ENCODE measurements at places on chromosomes 3 and 15.

DNA sequence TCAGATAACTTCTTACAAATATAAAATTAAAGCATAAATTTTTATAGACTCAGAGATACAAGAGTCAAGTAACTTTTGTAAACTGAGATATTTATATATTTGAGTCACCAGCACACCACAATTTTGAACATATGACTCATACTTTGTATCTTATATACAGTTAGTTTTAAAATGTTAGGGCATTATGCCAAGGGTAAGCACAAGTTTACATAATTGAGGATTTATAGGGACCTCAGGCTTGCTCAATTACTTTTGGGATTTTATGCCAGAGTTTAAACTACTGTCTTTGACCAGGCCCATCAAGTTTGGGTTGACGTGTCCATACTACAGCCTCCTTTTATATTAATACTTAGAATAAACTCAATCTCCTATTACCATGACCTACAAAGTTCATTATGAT, 7.4 kb upstream of the FGF7 start:
- DNase-seq, result no peak

GRCh38 chr3:174168026-174168425, 691.1 kb upstream of the NAALADL2 start:
- no peak for DNase-seq

GRCh38 chr3:136194409-136195257, 1.5 kb downstream of the MSL2 start:
- DNase-seq, result peak; percentile 74

GRCh38 chr15:59622289-59622688, 10.7 kb downstream of the GCNT3 start:
- no peak for DNase-seq

DNA sequence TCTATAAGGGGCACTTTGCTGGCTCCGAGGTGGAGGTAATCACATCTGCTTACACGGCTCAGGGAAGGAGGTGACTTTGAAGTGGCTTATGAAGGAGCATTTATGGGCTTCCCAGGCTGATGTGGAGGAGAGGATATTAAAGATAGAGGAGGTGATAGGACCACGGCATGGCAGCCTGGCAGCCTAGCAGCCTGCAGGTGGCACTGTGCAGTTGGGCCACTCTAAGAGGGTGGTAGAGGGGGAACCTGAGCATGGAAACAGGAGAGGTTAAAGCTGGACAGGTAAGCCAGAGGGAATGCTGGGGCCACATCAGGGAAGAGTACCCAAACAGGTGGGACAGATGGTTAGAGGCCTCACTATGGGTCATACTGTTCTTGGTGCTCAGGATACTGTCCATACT, 375.0 kb downstream of the WDR72 start:
- DNase-seq, result no peak

DNA sequence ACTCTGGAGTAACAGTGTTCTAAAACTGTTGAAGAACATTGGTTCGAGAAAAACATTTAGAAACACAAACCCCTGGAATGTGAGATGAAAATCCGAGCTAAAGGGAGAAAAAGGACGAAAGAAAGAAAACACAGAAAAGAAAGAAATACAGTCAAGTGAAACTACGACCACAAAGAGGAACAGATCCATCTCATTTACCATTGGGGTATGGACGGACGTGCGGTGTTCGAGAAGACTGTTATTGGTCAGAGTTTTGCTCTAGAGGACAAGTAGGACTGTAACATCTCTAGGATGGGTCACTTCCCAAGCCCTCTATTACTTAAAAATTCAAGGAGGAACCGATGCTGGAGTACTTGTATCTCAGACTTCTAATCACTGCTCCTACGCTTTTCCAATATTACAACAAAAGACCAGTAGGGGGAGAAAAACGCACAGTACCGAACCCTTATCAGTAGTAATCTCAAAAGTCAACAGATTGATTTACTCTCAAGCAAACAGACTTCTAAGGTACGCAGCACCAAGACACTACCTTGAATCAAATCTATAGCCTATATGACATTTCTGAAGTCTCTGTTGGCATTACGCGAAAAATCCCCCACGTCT, 1.1 kb upstream of the PIK3CA start:
- DNase-seq, result no peak

- no peak for DNase-seq
Measured at GRCh38 chr3:13023235-13023970, 49.8 kb downstream of the IQSEC1 start.

DNA sequence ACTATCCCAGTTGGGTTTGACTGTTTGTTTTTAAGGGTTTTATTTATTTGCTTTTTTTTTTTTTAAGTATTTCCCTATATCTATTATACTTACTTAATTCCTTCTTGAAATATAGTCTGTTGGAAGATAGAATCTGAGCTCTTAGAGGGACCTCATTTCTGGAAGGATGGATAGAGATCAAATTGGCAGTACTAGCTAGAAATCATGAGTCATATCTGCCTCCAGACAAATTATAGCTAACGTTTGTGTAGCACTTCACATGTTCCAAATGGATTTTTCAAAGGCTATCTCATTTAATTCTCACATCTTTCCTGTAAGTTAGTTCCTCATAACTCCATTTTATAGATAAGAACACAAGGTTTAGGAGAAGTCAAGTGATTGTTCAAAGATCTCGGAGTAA, 384.7 kb downstream of the ZIC1 start:
- no peak for DNase-seq

GRCh38 chr3:38114052-38114874, 22.7 kb downstream of the ACAA1 start:
- no peak for DNase-seq

All from effector memory CD4-positive, alpha-beta T cell (primary cell).